Stimulated activated CD8-positive, alpha-beta memory T cell treated with anti-CD3 and anti-CD28 coated beads, Interleukin-2, amount 100 ng/mL, for 1 hour (primary cell): ENCODE measurements at places on chromosomes 4 and X.

DNA sequence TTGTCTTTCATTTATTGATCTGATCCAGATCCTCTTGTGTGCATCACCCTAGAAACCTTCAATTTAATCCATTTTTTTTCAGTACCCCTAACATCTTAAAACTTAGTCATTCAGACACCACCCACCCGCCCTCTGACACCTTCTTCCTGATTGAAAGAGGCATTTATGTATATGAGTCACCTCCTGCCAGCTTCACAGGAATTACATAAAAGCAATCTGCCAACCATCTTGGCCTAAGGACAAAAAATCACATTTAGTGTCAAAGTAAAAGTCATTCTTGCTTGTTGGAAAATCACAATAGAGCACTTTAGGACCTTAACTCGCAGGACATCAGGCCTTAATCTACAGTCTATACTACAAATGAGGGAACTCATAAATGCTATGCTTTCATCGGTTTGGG, 52.1 kb downstream of the NDST3 start:
- no peak for DNase-seq

GRCh38 chrX:91039777-91040176, 394.9 kb upstream of the PABPC5 start:
- no peak for DNase-seq

DNA sequence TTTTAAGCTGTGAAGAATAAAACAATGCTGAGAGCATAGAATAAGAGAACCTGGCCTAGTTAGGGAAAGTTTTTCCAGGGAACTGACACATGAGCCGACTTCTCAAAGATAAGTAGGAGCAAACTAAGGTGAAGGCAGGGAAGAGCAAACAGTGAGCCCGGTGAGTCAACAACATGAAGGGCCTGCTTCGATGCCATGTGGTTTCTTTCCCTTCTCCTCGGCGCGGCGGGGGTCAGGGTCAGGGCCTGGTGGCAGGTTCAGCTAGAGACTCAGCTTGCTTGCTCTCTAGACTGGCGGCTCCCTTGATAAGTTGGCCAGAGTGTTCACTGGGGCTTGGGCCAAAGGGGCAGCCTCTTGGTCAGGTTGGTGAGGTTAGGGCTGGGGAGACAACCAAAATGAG, 81.1 kb downstream of the DLG3 start:
- DNase-seq: no peak

DNA sequence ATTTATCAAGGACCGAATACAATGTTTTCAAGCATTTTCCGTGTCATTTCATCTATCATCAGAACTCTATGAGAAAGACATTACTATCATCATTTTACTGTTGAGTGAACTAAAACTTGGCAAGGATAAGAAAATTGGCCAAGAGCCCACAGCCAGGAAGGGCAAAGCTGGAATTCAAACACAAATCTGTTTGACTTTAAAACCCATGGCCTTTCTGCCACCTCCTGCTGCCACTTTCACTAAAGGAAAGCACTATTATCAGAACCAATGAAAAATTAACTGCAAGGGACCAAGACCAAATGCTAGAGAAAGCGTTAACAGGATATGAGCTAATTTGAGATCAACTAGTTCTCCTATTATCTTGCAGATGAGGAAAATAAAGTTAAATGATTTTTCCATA, 2759.2 kb downstream of the ARAP2 start:
- no peak for DNase-seq

- no peak for DNase-seq
Measured at GRCh38 chr4:36492041-36492440, 210.6 kb downstream of the DTHD1 start.

- DNase-seq: no peak
Measured at GRCh38 chr4:45620808-45621207, 503.0 kb downstream of the GABRG1 start.

DNA sequence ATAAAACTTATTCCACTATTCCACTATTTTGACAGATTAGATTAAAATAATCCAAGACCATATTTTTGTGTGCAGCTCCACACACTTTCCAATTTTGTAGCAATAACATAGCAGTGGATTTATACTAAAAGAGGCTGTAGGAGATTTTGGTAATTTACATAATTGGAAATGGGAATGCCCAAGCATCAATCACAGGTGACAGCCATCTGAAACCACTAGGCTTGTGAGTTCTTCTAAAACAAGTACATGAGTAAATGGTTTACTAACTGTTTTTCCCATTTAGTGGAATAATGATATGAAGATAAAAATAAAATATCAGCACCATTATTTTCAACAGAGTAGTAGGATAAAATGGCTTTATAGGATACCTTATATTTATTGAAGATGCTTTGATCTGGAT, 4.4 kb downstream of the ANK2 start:
- DNase-seq: no peak
